Left colon (tissue), 2 donors: ENCODE measurements at places on chromosomes 7 and 10. TPM values are rescaled to one million over a fixed set of nuclear protein-coding genes. Genes with fewer than 3 reads are reported as not detected.

DNA sequence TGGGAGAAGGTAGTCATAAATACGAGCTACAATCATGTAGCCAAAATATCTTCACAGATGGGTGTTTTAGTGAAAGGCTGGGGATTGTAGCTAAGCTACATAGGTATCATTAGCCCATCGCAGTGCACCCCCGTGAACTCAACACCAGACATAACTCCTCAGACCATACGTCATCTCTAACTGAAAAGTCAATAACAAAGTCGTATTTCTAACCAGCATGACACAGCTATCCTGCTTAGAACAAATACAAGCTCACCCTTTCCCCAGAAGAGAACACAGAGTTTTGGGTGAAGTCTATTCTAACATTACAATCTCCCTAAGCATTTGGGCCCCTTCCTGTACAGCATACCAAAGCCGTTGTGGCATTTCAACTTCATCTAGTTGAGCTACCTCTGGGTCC, 636.6 kb upstream of the DPP6 start:
- DNase-seq, result no peak

GRCh38 chr10:26085549-26085948, 131.0 kb upstream of the GAD2 start:
- DNase-seq, result no peak

DNA sequence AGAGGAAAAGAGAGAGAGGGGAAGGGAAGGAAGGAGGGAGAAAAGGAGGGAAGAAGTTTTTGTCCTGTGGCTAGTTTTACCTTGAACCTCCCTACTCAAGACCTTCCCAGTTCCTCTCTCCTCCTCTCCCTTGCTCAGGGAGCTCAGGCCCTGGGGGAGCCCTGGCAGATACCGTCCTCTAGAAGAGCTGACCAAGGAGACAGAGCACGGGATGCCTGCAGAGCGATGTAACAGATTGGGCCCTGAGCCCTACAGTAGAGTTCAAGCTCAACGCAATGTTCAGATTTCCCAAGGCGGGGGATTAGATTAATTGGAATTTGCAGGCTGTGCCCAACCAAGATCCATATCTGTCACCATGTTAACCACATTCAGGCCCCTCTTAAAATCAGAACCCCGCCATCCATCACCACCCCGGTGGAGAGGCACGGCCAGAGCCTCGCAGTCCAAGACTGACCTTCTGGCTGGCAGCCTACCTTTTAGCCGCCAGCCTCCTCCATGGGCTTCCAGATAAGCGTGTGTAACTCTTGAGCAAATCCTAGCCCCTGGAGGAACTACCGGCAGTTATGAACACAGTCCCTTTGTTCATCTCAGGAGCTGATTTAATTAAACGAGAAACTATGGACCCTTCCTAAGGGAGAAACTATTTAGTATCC, 70.6 kb downstream of the KCNMA1 start:
- DNase-seq, result no peak

DNA sequence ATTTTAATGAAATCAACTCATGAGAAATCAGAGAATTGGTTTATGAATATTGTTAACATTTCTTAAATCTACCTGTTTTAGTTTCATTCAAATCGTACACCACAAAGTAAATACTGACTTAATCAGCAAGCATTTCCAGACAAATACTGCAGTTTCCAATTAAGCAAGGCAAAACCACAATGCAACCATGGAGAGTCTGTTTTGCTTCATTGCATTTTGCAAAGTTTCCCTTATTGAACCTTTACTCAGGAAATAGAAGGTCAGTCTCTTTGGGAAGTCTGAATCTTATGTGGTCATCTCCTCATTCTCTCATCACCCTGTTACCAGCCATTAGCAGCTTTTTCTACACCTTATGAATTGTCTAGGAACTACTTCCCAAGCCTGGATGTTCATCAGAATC, 400.5 kb downstream of the IPMK start:
- DNase-seq, result no peak

DNA sequence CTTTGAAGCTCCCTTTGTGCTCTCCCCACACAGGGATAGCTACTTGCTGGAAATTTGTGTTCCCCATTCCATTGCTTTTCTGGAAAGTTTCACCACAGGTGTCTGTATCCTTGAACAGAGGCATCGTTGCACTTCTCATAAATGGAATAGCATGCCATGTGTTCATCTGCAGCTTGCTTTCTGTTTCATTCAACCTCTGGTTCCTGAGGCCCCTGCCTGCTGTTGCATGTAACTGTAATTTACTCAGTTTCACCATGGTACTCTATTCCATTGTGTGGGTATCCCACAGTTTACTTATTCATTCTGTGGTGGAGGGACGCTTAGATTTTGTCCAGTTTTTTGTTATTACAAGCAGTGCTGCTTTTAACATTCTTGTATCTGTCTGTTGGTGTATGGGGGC, 32.0 kb downstream of the EEPD1 start:
- no peak for DNase-seq

DNA sequence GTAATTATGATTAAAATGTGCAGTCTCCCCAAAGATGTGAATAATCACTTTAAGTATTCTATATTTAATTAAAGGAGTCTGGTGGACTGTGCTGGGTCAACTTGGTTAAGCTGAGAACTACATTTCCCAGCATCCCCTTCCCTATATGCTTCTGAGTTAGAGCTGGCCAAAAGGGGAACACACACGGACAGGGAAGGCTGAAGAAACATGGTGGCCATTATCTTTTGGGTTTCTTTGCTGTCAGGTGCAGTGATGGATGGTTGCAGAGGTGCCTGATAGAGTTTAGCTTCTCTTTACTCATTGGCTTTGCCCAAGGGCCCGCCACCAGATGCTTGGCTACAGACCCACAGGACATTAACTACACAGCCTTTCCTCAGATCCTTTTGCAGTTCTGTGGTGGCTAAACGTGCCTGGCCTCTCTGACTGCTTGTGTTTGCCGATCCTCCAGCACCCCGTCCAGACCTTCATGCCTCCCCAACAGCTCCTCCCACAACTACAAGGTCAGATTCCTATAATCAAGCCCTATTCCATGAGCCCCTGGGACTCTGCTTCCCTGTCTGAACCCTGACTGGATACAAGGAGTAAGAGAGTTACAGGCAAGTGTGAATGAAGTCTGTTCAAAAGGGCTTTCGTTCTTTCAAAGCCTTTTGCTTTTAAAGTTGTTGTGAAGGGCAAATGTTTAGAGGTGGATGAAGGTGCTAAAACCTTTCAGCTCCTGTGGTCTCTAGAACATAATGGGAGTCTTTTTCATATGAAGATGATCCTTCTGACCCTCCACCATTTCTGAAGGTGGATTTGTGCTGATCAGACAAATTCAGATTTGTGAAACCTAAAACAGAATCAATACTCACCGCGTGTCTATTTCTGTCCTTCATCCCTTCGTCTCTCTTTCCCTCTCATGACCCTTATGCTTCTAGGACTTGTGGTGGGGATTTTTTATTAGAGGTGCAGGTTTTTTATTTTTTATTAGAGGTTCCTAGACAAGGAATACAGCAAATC, 21.5 kb downstream of the BUB3 start:
- no peak for DNase-seq

- no peak for DNase-seq
Observed at GRCh38 chr10:73934074-73934473, 23.1 kb downstream of the PLAU start.

- DNase-seq, result no peak
Observed at GRCh38 chr10:110723224-110723891, 79.2 kb downstream of the RBM20 start.

GRCh38 chr10:113118882-113119281, 168.8 kb downstream of the TCF7L2 start:
- DNase-seq, result no peak

DNA sequence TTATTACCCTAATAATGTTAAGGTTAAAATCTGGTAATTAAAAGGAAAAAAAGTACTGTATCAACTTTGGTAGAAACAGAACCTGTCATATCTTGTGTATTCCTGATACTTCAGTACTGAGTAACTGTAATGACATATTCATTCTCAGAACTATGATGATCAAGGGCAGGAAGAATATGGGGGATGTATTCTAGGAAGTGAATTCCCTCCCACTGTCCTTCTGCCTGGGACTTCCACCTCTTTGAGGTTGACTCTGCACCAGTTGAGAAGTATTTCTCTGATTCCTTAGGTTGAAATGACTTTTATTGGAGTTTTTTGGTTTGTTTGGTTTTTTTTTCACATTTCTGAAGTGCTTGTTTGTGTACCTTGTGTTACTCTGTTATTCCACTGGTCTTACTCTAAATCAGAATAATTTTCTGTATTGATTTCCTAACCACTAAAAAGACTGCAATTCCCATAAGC, 36.9 kb downstream of the WASL start:
- DNase-seq, result no peak

GRCh38 chr7:27300421-27300820, 57.8 kb downstream of the EVX1 start:
- DNase-seq, result no peak

DNA sequence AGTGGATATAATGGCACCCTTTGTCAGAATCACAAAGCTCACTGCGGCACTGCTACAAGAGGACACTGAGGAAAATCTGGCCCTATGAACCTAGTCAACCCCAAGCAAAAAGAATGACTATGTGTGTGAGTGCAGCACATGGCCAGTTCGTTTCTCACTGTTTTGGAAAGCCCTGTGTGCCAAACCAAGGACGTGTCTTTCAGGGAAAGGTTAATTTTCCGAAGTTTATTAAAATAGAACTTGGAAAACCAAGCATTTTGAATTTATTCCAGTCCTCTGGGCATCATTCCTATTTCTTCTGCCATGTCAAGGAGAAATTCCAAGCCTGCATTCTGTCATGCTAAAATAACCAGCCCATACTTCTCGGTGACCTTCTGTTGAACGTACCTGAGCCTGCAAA, 471.8 kb downstream of the PLXDC2 start:
- DNase-seq, result no peak

DNA sequence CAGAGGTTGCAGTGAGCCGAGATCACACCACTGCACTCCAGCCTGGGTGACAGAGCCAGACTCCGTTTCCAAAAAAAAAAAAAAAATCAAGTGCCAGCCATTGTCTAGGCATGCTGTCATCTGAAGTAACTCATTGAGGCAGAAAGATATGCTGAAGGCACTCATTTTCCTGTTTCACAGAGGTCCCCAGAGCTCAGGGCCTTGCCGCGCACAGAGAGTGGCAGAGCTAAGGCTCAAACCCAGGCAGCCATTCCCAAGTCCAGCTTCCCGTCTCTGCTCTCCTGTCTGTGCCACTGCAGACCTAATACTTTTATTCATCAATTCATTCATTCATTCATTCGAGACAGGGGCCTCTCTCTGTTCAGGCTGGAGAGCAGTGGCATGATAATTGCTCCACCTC, 3.5 kb downstream of the GRIFIN start:
- no peak for DNase-seq

DNA sequence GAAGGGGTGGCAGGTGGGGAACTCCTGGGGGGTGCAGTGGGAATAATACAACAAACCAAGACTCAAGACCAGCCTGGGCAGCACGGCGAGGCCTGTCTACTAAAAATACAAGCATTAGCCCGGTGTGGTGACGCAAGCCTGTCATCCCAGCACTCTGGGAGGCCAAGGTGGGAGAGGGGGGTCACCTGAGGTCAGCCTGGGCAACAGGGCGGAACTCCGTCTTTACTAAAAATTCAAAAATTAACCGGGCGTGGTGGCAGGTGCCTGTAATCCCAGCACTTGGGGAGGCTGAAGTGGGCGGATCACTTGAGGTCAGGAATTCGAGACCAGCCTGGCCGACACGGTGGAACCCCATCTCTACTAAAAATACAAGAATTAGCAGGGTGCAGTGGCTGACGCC, 48.4 kb upstream of the ELFN1 start:
- no peak for DNase-seq

GRCh38 chr10:51405580-51406351, 293.6 kb downstream of the CSTF2T start:
- no peak for DNase-seq

- DNase-seq, result no peak
Observed at GRCh38 chr7:96800122-96800521, 90.5 kb upstream of the SEM1 start.

DNA sequence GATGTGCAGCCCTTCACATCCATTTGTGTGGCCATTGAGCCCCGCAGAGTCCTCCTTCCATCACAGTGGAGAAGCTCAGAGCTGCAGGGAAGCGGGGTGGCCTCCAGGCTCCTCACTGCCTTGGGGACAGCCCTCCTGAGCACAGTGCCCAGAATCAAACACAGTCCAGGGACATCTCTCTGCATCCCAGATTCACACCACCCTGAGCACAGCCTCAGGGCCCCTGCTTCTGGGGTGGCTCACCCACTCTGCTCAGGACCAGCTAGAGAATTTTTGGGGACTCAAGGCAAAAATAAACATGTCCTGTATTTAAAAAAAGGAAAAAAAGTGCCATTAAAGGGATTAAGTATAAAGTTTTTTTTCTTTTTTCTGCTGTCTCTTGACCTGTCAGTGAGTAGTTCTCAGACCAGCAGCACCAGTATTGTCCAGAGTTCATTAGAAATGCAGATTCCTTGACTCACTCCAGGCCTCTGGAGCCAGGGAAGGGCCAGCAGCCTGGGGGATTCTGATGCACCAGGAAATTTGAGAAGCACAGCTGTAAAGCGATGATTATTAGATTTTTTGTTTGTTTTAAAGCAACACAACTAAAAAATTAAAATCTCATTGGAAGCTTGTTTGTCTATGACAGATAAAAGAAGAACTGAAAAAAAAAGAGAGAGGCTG, 61.6 kb downstream of the ARHGAP22 start:
- DNase-seq, result no peak

DNA sequence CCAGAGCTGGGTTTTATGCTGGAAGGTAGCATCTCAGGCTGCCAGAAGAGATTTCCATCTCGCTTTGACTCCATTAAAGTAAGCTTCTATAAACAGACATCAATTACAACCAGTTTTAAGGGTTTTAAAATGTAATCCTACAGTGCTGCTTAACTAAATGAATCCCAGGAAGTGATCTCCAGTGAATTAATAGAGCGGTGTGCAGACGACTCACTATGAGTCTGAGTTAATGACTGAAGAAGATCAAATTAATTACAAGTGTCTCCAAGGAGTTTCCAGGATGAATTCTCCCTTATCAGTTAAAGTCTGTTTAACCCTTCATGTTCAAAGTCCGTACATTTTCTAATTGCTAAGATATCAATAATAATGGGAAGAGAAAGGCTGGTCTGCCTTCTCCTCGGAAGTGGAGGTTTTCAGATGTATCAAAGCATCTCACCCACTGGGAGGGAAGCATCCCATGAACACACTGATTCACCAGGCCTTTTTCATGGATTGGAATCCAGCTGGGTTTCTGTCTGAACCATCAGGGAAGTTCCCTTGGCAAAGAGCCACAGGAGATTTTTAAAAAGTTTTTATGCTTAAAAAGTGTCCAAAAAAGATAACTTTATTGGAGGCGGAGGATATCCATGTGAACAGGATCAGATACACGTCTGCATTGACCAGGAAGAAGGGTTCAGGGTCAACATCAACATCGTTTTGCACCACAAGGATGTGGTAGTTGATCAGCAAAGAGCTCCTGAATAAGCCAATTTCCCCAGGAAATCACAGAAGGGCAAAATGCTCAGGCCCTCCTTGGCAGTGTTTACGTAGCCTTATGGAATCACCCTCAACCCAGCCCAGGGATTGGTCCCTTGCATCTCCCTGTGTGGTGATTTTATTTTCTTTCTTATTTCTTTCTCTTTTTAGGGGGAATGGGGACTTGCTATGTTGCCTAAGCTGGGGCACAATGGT, 288.2 kb downstream of the POU6F2 start:
- DNase-seq, result no peak

The CYP26A1 gene
- not detected for total RNA-seq

The ICA1 gene
- 34.2 TPM for total RNA-seq

The INMT gene
- 6.4 TPM for total RNA-seq

The STEAP1B gene
- total RNA-seq, result 0.47 TPM

The ADAM22 gene
- total RNA-seq, result 3.1 TPM

The STYXL1 gene
- 19.0 TPM for total RNA-seq

The MGAM2 gene
- 41.1 TPM for total RNA-seq

The OR6V1 gene
- not detected for total RNA-seq

The DHTKD1 gene
- total RNA-seq, result 34.6 TPM
